MCF 10A (cell line): ENCODE measurements at places on chromosomes 16 and 17. TPM values are rescaled to one million over a fixed set of nuclear protein-coding genes. Genes with fewer than 3 reads are reported as not detected.

SRCIN1 gene
- 5.7 and 8.6 TPM in 2 replicates for total RNA-seq

TBC1D3C gene
- 3.4 TPM in 1 of 2 replicates, not detected in the other for total RNA-seq

MAPK8IP3 gene
- 77.4 and 86.6 TPM in 2 replicates for total RNA-seq

COTL1 gene
- total RNA-seq, result 151 and 269 TPM in 2 replicates

ARL4D gene
- total RNA-seq, result 33.5 and 38.8 TPM in 2 replicates

ALOX15 gene
- total RNA-seq, result not detected in 2 replicates

GNAO1 gene
- total RNA-seq, result 0.44 TPM in 1 of 2 replicates, not detected in the other

DNA sequence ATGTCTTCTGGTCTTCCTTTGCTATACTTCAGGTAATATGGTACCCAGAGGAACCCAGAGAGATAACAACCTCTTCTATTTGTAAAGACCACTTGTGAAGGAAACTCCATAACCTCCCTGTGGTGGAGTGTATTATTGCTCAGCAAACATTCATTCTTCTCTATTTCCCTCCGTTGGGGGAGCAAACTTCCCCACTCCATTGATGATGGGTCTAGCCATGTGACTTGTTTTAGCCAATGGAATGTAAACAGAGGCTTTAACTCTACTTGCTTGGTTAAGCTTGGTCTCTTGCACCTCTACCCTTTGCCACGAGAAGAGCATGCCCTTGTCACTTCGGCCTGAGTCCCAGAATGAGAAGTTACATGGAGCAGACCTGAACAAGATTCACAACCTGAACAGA lies 30.0 kb upstream of the SKAP1 start:
- no peak for DNase-seq
- H3K4me3 ChIP-seq, result no peak overlapping the region
- H3K27ac ChIP-seq, result no peak overlapping the region

DNA sequence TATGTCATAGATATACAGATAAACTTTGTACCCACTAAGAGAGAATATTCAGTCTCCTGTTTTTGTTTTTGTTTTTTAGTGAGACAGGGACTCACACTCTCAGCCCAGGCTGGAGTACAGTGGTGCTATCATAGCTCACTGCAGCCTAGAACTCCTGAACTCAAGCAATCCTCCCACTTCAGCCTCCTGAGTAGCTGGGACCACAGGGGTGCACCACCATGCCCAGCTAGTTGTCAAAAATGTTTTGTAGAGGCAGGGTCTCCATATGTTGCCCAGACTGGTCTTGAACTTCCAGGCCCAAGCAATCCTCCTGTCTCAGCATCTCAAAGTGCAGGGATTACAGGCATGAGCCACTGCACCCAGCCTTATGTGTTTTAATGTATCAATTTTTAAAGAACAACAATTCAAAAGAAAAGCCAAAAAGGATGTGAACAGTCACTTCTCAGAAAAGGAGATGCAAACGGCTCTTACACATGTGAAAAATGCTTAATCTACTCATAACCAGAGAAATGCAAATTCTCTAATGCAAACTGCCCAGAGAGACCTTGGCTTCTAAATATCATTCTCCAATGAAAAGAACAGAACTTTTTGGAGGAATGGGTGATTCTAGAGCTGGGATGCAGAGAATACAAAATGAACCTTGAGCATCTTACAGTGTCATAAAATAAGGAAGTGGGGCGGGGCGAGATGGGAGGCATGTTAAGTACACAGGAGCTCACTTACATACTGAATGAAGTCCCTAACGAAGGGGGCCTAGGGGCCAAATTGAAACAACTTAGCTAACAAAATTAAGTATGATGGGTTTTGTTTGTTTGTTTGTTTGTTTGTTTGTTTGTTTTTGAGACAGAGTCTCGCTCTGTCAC lies 7.3 kb upstream of the CMTM3 start:
- H3K36me3 ChIP-seq, result no peaks in the 10 kb centered on the region
- H3K27me3 ChIP-seq, result peaks cover 11% of the 10 kb centered on the region
- no peak overlapping the region for H3K27ac ChIP-seq

- no peak overlapping the region for H3K27ac ChIP-seq
- H3K4me3 ChIP-seq, result no peak overlapping the region
- no peaks in the 10 kb centered on the region for H3K36me3 ChIP-seq
- no peak for DNase-seq
- H3K27me3 ChIP-seq, result peaks cover 60% of the 10 kb centered on the region
Observed at GRCh38 chr16:66342294-66342900, 24.1 kb upstream of the CDH5 start.

DNA sequence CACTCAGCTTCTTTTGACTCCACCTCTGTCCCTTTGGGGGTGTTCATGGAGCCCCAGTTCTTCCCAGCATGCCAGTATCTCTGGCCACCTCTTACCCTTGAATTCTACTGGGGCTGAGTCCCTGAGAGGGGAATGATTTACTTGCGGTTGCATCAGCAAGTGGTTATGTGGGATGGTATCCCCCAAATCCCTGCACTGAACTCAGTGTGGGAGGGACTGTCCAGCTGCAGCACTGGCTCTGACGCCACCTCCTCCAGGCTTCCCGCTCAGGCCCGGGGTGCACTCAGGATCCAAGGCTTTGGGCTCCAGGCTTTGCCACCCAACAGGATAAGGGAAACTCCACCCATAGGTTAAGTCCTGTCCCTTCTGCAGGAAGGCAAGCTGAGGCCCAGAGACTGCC lies 21.1 kb upstream of the BRD7 start:
- H3K27me3 ChIP-seq, result no peaks in the 10 kb centered on the region
- peaks cover under 1% of the 10 kb centered on the region for H3K4me1 ChIP-seq
- H3K27ac ChIP-seq, result no peak overlapping the region
- no peak for DNase-seq
- no peaks in the 10 kb centered on the region for H3K36me3 ChIP-seq

DNA sequence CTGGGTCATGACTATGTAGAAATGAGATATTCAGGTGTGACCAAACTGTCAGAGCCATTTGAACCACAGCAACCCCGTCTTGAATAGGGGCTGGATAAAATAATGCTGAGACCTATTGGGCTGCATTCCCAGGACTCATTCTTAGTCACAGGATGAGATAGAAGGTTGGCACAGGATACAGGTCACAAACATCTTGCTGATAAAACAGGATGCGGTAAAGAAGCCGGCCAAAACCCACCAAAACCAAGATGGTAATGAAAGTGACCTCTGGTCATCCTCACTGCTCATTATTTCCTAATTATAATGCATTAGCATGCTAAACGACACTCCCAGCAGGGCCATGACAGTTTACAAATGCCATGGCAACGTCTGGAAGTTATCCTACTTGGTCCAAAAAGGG lies 545.5 kb downstream of the TMEM114 start:
- no peaks in the 10 kb centered on the region for H3K4me1 ChIP-seq
- no peaks in the 10 kb centered on the region for H3K36me3 ChIP-seq
- no peaks in the 10 kb centered on the region for H3K27me3 ChIP-seq
- no peak overlapping the region for H3K27ac ChIP-seq
- no peak for DNase-seq

- no peak for DNase-seq
- peaks cover 25% of the 10 kb centered on the region for H3K4me1 ChIP-seq
- H3K36me3 ChIP-seq, result peaks cover 41% of the 10 kb centered on the region
- H3K27me3 ChIP-seq, result no peaks in the 10 kb centered on the region
Observed at GRCh38 chr16:31111881-31112466, 3.8 kb downstream of the BCKDK start.

DNA sequence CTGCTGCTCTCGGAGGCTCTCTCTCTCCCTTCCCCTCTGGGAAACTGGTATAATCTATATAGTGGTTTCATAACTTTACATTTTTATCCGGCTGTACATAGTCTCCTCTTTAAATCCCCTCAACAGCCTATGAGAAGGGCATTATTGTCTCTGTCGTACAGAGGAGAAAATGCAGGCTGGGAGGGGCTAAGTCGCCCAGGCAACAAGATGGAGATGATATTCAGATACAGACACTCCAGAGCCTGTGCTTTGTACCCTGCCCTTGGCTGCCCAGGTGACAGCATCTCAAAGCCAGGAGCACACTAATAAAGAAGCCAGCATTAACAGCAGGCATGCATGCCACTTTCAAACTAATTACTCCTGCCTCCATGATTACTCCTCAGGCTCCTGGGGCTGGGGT lies 4.7 kb upstream of the EIF1 start:
- no peak overlapping the region for H3K27ac ChIP-seq
- DNase-seq, result no peak
- H3K4me1 ChIP-seq, result peaks cover 10% of the 10 kb centered on the region

DNA sequence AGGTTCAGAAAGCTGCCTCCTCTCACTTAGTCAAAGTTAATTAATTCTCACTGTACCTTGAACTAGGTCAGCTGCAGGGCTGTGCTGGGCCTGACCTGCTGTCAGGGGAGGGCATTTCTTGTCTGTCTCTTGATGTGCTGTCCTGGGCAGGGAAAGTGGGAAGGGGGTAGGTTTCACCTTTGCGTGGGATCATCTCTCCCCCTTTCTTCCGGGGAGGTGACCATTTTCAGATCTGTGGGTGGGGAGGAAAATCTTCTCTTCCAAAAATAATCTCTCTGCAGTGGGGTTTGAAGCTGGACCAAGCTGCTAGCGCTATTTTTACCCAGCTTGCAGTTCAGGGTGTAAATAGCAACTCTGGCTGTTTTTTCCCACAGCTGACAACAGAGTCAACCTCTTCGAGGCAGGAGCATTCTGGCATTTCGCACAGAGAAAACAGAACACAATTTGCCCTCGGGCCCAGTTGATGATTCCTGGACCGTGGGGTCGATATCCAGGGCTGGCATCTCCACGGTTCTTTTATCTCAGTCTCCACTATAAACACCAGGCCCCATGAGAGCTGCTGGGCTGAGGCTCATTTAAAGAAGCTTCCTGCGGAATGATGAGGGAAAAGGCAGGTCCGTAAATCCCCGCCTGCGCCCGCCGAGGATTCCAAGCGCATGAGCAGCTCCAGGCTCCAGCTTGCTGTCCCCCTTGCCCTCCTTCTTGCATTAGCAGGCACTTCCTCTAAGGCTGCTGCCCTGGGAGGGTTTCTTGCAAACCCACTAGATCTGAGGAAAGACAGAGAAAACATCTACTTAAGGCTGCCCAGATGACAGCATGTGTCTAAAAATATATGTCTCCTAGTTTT lies 93.9 kb downstream of the YPEL2 start:
- H3K27ac ChIP-seq, result no peak overlapping the region
- H3K4me1 ChIP-seq, result peaks cover 8% of the 10 kb centered on the region

DNA sequence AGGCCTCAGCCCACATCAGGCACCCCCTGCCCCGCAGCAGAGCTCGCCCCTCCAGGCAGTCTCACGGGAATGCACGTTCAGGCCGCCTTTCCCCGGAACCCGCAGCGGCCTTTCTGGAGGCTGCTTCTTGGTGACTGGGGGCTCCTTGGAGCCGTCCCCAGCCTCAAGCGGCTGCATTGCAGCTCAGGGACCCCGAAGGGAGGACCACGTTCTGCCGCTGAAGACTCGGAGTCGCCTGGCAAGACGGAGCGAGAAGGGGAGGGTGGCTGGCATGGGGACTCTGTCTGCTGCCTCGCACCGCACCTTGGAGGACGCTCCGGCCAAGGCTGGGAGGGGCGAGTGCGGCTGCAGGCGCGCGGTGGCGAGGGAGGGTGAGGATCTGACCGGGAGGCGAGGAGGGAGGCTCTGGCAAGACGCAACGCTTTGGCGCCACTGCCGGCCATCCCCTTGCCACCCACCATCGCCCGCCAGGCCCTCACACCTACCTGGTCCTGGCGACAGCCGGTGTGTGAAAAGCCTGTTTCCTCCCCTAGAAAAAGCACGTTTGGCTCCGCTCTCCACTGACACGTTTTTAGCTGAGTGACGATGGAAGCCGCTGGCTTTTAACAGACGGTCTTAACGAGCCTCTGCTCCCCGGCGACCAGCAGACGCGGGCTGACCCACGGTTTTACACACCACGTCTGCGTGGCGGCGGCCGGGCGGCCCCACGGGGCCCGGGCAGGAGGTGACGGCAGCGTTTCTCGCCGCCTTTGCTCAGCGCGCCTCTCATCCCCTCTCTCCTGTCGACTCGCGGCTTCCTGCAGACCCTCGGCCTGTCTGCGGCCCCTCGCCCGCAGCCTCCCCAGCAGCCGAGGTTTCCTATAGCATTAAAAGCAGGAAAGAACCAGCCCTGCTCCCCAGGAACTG lies 16.7 kb upstream of the GNG13 start:
- H3K27me3 ChIP-seq, result peaks cover 23% of the 10 kb centered on the region
- no peak for DNase-seq
- H3K4me1 ChIP-seq, result no peaks in the 10 kb centered on the region
- no peak overlapping the region for H3K4me3 ChIP-seq
- no peaks in the 10 kb centered on the region for H3K36me3 ChIP-seq
- no peak overlapping the region for H3K27ac ChIP-seq

- no peaks in the 10 kb centered on the region for H3K36me3 ChIP-seq
- no peaks in the 10 kb centered on the region for H3K27me3 ChIP-seq
Observed at GRCh38 chr17:47235923-47236322, 17.7 kb upstream of the ITGB3 start.

- no peaks in the 10 kb centered on the region for H3K36me3 ChIP-seq
- no peak overlapping the region for H3K4me3 ChIP-seq
- DNase-seq, result no peak
- H3K4me1 ChIP-seq, result no peaks in the 10 kb centered on the region
- no peaks in the 10 kb centered on the region for H3K27me3 ChIP-seq
Observed at GRCh38 chr16:360698-361336, 8.3 kb upstream of the AXIN1 start.

- H3K4me3 ChIP-seq, result no peak overlapping the region
- H3K27ac ChIP-seq, result peak overlapping the region; percentile 77
- DNase-seq, result peak; percentile 51
- H3K27me3 ChIP-seq, result no peaks in the 10 kb centered on the region
Observed at GRCh38 chr17:6524520-6524919, 31.8 kb downstream of the PITPNM3 start.

- DNase-seq, result peak; percentile 82
- H3K27ac ChIP-seq, result no peak overlapping the region
- H3K4me1 ChIP-seq, result peaks cover 5% of the 10 kb centered on the region
- H3K27me3 ChIP-seq, result no peaks in the 10 kb centered on the region
- no peak overlapping the region for H3K4me3 ChIP-seq
Observed at GRCh38 chr17:62562656-62563055, 64.8 kb upstream of the MRC2 start.

- no peak for DNase-seq
- H3K36me3 ChIP-seq, result no peaks in the 10 kb centered on the region
- no peaks in the 10 kb centered on the region for H3K27me3 ChIP-seq
- H3K4me1 ChIP-seq, result peaks cover 22% of the 10 kb centered on the region
- no peak overlapping the region for H3K4me3 ChIP-seq
Observed at GRCh38 chr17:82278786-82279391, 5.4 kb upstream of the CSNK1D start.

DNA sequence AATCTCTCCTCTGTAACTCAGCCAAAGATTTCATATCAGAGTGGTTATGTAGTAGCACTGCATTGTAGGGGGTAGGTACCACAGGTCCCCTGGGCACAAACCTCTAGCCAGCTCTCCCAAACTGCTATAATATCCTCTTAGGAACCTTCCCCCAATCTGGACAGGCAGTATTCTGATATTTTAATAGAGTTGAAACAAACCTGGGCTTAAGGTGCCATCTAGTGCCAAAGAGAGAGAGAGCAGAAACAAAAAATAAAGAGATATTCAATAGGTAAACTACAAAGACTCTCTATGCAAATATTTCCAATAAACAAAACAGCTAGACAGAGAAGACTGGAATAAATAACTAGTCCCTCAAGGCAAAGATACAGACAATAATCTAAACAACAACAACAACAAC lies 1070.0 kb downstream of the CDH11 start:
- H3K27me3 ChIP-seq, result no peaks in the 10 kb centered on the region
- no peak overlapping the region for H3K27ac ChIP-seq
- H3K36me3 ChIP-seq, result no peaks in the 10 kb centered on the region
- no peak overlapping the region for H3K4me3 ChIP-seq
- peak; percentile 42 for DNase-seq
